Foreskin keratinocyte (primary cell): ENCODE measurements at places on chromosomes 2 and 18. TPM values are rescaled to one million over a fixed set of nuclear protein-coding genes. Genes with fewer than 3 reads are reported as not detected.
A peak's percentile ranks its signal among the peaks of the same experiment; 100 is the strongest.

DNA sequence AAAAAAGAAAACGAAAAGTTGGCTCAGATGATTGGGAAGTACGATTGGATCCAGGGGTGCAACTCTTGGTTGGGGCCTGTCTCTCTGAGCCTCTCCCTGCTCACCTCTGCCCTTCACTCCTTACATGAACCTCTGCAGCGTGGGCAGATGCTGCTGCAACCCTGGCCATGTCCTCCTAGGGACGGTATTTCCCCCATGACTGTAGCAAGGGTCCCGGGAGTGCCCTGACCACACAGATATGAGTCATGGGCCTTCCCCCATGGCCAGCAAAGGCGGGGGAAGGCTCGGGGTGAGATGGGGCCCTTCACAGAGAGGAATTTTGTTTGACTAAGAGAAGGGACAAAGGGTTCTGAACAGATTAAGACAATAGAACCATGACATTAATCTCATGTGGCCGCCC is 129.0 kb downstream of the NCK2 start:
- peak; percentile 26 for DNase-seq

- DNase-seq: no peak
Measured at GRCh38 chr2:67854103-67854743, 208.6 kb downstream of the C1D start.

GRCh38 chr2:66270247-66270646 is 164.7 kb upstream of the MEIS1 start:
- DNase-seq: peak; percentile 73

- DNase-seq: no peak
Measured at GRCh38 chr2:82001614-82002013, 1697.1 kb upstream of the LRRTM1 start.

GRCh38 chr2:62293490-62294271 is 97.8 kb downstream of the B3GNT2 start:
- peak; percentile 61 for DNase-seq

GRCh38 chr2:138147796-138148195 is 183.5 kb downstream of the HNMT start:
- peak; percentile 42 for DNase-seq

- DNase-seq: no peak
Measured at GRCh38 chr2:66565291-66565690, 130.4 kb downstream of the MEIS1 start.

DNA sequence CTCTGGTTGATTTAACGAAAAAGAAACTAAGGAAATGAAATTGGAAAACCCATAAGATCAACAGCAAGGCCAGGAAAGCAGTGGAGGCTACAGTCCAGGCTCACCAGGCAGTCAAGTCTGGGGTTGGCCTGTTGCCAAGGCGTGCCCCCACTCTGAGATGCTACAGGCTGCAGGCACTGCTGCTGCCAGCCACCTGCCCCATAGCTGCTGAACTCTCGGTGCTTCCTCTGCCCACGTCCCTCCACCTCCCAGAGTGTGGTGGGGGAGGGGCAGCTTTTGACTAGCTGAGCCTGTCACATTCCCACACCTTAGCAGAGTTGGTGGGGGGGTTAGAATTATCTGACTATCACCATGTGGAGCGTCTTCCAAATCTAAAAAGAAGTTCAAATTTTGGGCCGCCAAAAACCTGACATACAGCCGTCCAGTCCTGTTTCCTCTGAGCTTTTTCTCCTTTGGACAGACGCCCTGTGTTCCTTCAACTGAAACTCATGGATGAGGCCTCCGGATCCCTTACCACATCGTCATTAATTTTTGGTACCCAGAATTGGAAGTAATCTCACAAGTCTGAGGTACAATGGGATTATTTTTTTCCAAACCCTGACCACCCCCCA is 3.9 kb upstream of the SH3RF3 start:
- DNase-seq: no peak

GRCh38 chr18:48172226-48173006 is 236.8 kb downstream of the ZBTB7C start:
- DNase-seq: no peak

GRCh38 chr2:227506456-227506855 is 34.5 kb downstream of the AGFG1 start:
- DNase-seq: no peak

DNA sequence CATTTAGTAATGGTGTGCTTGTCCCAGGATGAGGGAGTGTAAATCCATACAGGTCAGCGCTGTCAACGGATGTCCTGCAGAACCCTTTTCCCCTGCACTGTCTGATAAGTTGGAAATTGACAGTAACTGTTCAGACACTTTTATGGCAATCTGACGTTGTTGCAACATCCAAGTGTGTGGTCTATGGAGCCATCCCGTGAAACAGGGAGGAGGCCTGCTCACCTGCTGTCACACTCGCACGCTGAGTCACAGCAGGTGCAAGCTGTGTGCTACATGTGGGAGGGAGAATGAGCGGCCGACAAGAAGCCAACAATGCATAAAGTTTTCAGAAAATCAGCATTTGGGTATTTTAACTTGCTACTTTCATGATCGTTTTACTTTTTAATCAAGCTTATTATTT is 43.7 kb upstream of the RMDN2 start:
- DNase-seq: no peak

The OSR1 gene
- total RNA-seq: 0.14 and 0.18 TPM in 2 replicates

The C2orf66 gene
- 0.14 TPM in 2 replicates for total RNA-seq

The ARHGAP25 gene
- total RNA-seq: 17.5 and 19.6 TPM in 2 replicates

The SP5 gene
- 0.07 TPM in 1 of 2 replicates, not detected in the other for total RNA-seq

The FARP2 gene
- 34.0 and 34.3 TPM in 2 replicates for total RNA-seq

The DCC gene
- not detected in 2 replicates for total RNA-seq

The AUP1 gene
- 138 and 144 TPM in 2 replicates for total RNA-seq

The IL18RAP gene
- total RNA-seq: not detected in 2 replicates
